ENCODE measurements at places on chromosomes 4 and X.
A peak's percentile ranks its signal among the peaks of the same experiment; 100 is the strongest.

GRCh38 chr4:110139111-110139510 is 59.3 kb downstream of the ELOVL6 start:
- DNase-seq: no peak

DNA sequence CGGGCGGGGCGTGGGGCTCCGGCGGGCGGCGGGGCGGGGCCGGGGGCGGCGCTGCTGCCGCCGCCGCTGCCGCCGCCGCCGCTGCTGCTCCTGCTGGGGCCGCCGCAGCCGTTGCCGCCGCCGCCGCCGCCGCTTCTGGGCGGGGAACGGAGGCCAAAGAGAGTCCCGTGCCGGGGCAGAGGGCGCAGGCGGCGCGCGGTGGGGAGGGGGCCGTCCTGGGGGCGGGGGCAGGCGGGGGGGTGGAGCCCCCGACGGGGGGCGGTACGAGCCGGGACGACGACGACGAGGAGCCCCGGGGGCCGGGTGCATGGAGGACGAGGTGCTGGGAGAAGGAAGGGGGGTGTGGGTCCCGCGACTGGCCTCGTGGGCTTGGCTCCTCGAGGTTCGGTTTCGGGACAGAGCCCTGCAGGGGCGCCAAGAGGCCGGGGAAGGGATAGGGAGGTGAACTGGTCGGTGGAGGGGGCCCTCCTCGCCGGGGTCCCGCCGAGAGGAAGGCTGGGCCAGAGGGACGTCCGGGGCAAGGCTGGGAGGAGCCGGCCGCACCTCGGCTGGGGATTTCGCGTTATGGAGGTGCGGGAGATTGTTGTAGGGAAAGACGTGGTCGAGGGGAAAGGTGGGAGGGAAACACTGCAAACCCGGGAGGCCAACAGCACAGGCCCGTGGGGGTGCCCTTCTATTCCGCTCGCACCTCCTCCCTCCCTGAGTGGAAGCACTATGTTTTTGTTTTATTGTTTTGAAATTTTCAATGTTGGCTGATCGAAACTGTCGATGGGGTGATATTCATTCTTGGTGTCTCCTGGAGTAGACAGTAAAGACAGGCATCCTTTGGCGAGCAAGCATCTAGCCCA is 1.9 kb downstream of the BCORL1 start:
- DNase-seq: peak; percentile 13

- no peak for DNase-seq
These were observed 519.8 kb downstream of the TRIML1 start for GRCh38 chr4:188658958-188659522.

- no peak for DNase-seq
These were observed 221.3 kb downstream of the PPP3CA start for GRCh38 chr4:101126059-101126458.

- DNase-seq: peak; percentile 16
These were observed 158.4 kb downstream of the TENT5D start for GRCh38 chrX:80578517-80579105.

- no peak for DNase-seq
These were observed 18.0 kb downstream of the GC start for GRCh38 chr4:71765821-71766383.

DNA sequence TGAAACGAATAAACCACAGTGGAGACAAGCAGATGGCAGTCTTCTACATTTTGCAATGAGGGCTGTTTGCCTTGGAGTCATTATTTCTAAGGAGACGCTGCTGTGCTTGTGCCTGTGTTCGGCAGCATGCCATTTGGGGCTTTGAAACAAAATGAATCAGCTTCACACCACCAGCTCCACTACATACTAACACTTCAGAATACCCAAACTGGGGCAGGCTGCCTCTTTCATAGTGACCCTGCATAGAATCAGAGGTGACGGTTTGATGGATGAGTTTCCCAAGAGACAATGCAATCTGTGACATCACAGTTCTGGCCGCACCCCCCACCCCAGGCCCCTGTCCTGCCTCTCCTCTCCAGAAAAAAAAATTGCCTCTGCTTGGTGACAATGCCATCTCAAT is 57.1 kb upstream of the MID1 start:
- no peak for DNase-seq

DNA sequence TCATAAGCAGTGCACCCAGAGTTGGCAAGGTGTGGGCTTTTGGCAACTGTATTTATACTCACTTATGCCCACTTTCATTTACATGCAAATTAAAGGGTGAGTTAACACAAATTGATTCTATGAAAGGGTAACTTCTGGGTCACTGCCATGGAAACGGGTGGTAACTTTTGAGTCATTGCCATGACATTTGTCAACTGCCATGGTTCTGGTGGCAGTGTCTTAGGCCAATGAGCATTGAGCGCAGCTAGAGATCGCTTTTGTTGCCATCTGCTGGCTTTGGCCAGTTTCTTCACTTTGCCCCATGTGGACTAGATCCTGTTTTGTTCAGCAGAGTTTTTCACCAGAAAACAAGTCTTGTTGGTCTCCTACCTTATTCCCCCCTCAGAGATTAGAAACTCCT is 170.8 kb upstream of the NUDT6 start:
- no peak for DNase-seq

DNA sequence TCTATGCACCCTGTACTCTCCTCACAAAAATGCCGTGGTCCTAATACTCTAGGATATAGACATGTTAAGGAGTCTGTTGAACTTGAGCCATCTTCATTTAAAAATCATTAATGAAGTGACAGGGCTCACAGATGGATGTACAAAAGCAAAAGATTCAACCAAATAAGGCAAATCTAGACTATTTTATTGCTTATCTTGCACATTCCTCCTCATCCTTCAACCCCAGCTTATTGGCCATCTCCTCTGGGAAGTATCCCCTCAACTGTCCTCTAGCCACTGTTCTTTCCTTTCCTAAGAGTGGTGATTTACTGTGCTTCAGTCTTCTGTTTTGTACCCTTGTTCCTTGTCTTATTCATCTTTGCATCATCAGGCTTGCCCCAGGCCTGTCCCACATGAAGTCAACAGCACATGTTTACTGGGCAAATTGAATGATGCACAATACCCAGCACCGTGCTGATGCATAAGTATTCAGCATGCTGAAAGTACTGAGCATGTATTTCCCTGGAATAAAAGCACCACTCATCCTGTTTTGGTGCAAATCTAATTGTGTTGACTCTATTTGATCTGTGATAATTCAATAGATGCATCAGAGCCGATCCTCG is 287.3 kb upstream of the CLNK start:
- DNase-seq: no peak

GRCh38 chr4:151029537-151029936 is 14.5 kb upstream of the LRBA start:
- no peak for DNase-seq

- DNase-seq: peak; percentile 62
These were observed at the start of gene LRP2BP for GRCh38 chr4:185395238-185395955. TSS of gene LRP2BP (minus strand) at chr4:185395924. CDS start at chr4:185378186, 17,738 bp downstream.

- DNase-seq: no peak
These were observed 6.0 kb downstream of the HTRA3 start for GRCh38 chr4:8275548-8275910.

- DNase-seq: no peak
These were observed 102.3 kb downstream of the ADRA2C start for GRCh38 chr4:3868211-3869173.

DNA sequence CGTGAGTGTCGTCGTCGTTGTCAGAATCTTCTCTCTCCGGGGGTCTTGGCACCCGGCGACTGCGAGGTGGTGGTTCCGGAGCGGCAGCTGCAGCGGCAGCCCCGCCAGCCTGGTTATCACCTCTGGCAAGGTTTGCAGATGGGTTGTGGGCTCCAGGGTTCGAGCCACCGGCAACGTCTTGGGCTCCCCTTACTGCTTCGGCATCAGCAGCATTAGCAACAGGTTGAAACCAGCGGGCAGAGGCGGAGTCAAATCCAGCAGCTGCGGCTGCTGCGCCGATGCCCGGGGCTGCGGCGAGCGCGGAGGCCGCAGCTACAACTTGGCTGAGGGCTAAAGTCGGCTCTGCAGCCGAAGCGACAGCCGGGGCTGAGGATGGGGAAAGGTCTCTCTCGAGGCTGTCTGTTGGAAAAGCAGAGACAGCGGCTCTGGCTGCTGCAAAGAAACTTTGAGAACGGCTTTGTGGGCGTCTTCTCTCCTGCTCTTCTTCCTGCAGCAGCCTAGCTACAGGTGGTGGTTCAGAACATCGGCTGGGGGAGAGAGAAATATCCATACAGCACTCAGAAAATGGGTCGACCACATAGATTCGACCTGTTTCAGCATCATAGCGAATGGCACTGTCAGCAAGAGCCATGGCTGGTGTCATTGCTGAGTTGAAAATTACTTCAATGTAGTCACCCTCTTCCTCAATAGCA is 3.6 kb downstream of the IRS4 start:
- no peak for DNase-seq

GRCh38 chr4:178955614-178956013 is 1513.4 kb upstream of the AGA start:
- DNase-seq: no peak

- no peak for DNase-seq
These were observed 29.8 kb downstream of the IQCM start for GRCh38 chr4:149785696-149786431.

- no peak for DNase-seq
These were observed 704 bp downstream of the FAM3A start for GRCh38 chrX:154515090-154515965.

GRCh38 chr4:61401771-61402170 is 201.6 kb downstream of the ADGRL3 start:
- no peak for DNase-seq

- DNase-seq: no peak
These were observed 63.2 kb downstream of the SEPSECS start for GRCh38 chr4:25096981-25097443.
